Upper lobe of right lung (tissue), 1 donor: ENCODE measurements at places on chromosomes 2 and 18. TPM values are rescaled to one million over a fixed set of nuclear protein-coding genes. Genes with fewer than 3 reads are reported as not detected.

- H3K27ac ChIP-seq = no peak overlapping the region
- no peaks in the 10 kb centered on the region for H3K27me3 ChIP-seq
- DNase-seq = peak; percentile 46
- no peaks in the 10 kb centered on the region for H3K36me3 ChIP-seq
These were observed 1.7 kb upstream of the TMEM185B start for GRCh38 chr2:120224735-120225548.

- no peak overlapping the region for H3K4me3 ChIP-seq
- no peaks in the 10 kb centered on the region for H3K36me3 ChIP-seq
- no peaks in the 10 kb centered on the region for H3K4me1 ChIP-seq
- DNase-seq = no peak
- H3K27ac ChIP-seq = no peak overlapping the region
These were observed 97.9 kb downstream of the PIEZO2 start for GRCh38 chr18:11051462-11051861.

GRCh38 chr18:79915161-79916127 lies 36.0 kb downstream of the SLC66A2 start:
- H3K27me3 ChIP-seq = no peaks in the 10 kb centered on the region
- peak; percentile 55 for DNase-seq
- no peak overlapping the region for H3K4me3 ChIP-seq
- no peaks in the 10 kb centered on the region for H3K4me1 ChIP-seq

DNA sequence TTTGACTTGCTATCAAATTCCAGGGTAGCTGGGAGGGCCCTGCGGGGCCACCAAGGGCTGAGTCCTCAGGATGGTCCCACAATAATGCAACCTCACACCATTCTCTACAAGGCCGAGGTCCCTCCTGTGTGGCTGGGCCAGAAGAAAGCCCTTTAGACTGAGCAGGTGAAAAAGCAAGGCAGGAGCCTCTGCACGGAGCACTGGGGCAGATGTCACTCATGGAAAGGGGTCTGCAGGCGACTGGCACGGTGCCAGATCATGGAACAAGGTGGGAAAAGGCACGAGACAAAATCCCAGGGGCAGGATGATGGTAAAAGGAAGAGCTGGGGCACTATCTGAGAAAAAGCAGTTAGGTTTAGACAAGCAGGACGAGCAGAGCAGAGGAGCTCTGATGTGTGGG lies 16.1 kb downstream of the HJURP start:
- no peak overlapping the region for H3K4me3 ChIP-seq
- no peaks in the 10 kb centered on the region for H3K27me3 ChIP-seq
- H3K36me3 ChIP-seq = no peaks in the 10 kb centered on the region
- no peaks in the 10 kb centered on the region for H3K4me1 ChIP-seq
- no peak for DNase-seq

- no peaks in the 10 kb centered on the region for H3K27me3 ChIP-seq
- H3K27ac ChIP-seq = no peak overlapping the region
- H3K4me3 ChIP-seq = no peak overlapping the region
- no peaks in the 10 kb centered on the region for H3K4me1 ChIP-seq
- no peaks in the 10 kb centered on the region for H3K36me3 ChIP-seq
These were observed 199.4 kb downstream of the FSHR start for GRCh38 chr2:48954935-48955334.

GRCh38 chr2:178895872-178896271 lies 88.6 kb upstream of the TTN start:
- H3K27ac ChIP-seq = no peak overlapping the region
- no peaks in the 10 kb centered on the region for H3K4me1 ChIP-seq

DNA sequence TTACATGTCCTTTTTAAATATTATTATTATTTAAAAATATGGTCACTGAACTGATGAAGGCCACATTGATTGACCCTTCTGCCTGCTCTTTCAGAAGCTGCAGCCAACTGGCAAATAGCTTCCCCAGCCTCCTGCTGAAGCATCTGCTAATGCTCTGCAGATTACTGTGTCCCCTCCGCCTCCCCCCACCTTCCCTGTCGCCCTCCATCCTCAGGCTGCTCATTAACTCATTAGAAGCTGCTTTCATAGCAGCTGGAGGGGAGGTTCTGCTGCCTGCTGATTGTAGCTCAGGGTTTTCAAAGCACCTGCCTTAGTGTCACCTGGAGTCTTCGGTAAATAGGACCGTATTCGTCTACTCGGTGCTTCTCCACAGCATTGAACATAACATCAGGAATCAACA lies 24.8 kb upstream of the LMAN1 start:
- H3K27ac ChIP-seq = no peak overlapping the region
- H3K36me3 ChIP-seq = no peaks in the 10 kb centered on the region
- DNase-seq = no peak
- no peak overlapping the region for H3K4me3 ChIP-seq
- no peaks in the 10 kb centered on the region for H3K4me1 ChIP-seq

DNA sequence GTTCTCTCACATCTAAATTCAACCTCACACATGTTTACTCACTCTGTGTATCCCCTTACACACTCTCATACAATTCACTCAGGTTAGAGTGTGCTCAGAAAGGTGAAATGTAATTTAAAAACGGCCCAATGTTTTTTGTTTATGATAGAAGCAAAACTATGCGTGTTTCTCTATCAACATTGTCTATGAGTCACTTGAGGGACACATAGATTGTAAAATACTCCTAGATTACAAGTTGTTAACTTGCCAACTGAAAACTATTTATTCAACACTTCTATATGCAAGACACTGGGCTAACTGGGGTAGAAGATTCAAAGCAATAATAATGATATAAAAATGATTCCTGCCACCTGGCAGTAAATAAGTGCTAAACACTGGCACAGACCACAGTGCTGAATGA lies 24.6 kb downstream of the CCDC195 start:
- H3K36me3 ChIP-seq = no peaks in the 10 kb centered on the region
- H3K4me1 ChIP-seq = no peaks in the 10 kb centered on the region
- no peaks in the 10 kb centered on the region for H3K27me3 ChIP-seq
- no peak for DNase-seq
- no peak overlapping the region for H3K27ac ChIP-seq

GRCh38 chr2:228681426-228681825 lies 499.9 kb upstream of the SPHKAP start:
- no peak overlapping the region for H3K27ac ChIP-seq
- H3K36me3 ChIP-seq = no peaks in the 10 kb centered on the region
- H3K27me3 ChIP-seq = no peaks in the 10 kb centered on the region
- no peak for DNase-seq
- peak overlapping the region; percentile 11 for H3K4me3 ChIP-seq

GRCh38 chr18:79926306-79926705 lies 25.1 kb downstream of the SLC66A2 start:
- DNase-seq = no peak
- no peak overlapping the region for H3K4me3 ChIP-seq
- H3K36me3 ChIP-seq = peaks cover 20% of the 10 kb centered on the region
- H3K27ac ChIP-seq = no peak overlapping the region
- no peaks in the 10 kb centered on the region for H3K27me3 ChIP-seq

DNA sequence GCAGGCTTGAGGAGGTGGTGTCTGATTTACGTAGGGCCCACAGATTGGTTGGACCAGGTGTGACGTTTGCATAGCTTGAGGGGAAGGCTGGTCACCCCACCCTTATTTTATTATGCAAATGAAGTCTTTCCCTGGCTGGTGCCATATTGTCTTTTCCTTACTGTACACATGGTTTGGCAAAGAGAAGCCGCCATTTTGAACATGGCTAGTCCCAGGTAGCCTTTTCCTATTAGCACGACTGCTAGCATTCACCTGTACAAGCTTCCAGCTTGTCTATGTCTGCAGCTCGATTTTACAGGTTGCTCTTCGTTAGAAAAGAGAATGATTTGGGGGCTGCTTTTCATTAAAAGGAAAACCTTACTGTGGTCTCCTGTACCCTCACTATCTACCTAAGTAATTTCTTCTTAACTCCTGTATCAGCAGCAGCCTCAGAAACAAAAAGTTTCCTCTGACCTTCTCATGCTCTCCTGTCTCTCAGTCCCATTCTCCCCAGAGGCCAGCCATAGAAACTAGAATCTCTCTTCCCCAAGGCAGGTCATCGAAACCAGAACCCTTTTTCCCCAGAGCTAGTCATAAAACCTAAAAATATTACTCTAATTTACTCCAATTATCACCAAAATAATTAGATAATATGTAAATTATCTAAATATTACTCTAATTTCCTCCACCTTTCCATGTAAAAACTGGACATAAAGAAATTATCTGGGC lies 151.8 kb downstream of the B3GNT2 start:
- DNase-seq = no peak
- H3K4me3 ChIP-seq = no peak overlapping the region
- no peaks in the 10 kb centered on the region for H3K27me3 ChIP-seq
- H3K4me1 ChIP-seq = no peaks in the 10 kb centered on the region
- H3K36me3 ChIP-seq = no peaks in the 10 kb centered on the region

DNA sequence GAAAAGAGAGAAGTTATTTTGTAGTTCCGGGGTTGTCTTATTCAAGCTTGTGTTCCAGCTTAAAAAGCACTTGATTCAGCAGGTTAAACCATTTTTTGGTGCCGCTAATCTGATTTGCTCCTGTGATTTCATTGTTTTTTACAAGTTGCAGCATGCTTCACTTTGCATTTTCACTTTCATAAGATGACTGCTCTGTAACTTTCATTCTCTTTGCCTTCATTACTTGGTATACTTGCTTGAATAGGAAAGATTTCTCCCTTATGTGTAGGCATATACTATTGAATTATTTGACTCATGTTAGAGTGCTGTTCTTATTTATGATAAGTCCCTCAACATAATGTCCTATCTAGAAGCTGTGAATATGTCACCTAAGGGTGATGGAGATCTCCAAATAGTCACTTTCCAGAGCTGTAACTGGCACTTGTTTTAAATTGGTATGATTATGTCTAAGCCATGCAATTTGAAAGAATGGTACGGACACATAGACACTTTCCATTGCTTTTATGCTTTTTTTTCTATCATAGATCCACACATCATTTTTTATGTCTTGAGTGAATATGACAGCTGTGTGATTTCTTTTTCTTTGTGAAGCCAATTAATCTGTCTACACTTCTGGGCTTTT lies 254.5 kb downstream of the DSEL start:
- DNase-seq = no peak
- H3K27ac ChIP-seq = no peak overlapping the region
- H3K36me3 ChIP-seq = no peaks in the 10 kb centered on the region
- peaks cover 10% of the 10 kb centered on the region for H3K4me1 ChIP-seq
- no peaks in the 10 kb centered on the region for H3K27me3 ChIP-seq

- DNase-seq = no peak
- no peak overlapping the region for H3K4me3 ChIP-seq
- peaks cover 18% of the 10 kb centered on the region for H3K27me3 ChIP-seq
- no peak overlapping the region for H3K27ac ChIP-seq
- no peaks in the 10 kb centered on the region for H3K4me1 ChIP-seq
- H3K36me3 ChIP-seq = no peaks in the 10 kb centered on the region
These were observed 132.9 kb upstream of the SIX2 start for GRCh38 chr2:45141883-45142866.

- H3K4me3 ChIP-seq = peak overlapping the region; percentile 64
- peak overlapping the region; percentile 88 for H3K27ac ChIP-seq
- no peaks in the 10 kb centered on the region for H3K36me3 ChIP-seq
These were observed 101.6 kb downstream of the SPTBN1 start for GRCh38 chr2:54557601-54558187.

DNA sequence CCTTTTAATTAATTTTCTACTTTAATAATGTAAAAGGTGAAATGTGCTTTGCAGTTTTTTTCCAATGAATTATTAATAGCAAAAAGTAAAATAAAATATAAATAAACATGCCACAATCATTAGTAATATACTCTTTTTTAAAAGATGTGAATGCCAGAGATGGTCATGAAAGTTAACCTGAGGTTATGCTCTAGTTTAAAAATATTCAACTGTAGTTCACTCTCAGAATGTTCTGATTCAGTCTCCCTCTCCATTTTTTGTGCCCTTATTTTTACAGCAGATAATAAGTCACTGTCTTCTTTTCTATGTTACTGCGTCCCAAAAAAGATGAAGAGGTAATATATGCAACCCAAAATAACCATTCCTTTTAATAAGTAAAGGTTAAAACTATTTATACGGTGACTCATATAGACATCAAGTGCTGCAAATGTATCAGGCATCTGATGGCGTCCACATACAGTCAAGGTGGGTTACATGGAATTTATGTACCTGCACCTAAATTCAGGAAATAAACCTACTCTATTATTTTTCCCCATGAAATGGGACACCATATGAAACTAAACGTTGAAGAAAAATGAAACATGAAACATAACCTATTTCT lies 153.6 kb upstream of the ZNF804A start:
- H3K36me3 ChIP-seq = no peaks in the 10 kb centered on the region
- no peaks in the 10 kb centered on the region for H3K27me3 ChIP-seq
- H3K4me1 ChIP-seq = no peaks in the 10 kb centered on the region

DNA sequence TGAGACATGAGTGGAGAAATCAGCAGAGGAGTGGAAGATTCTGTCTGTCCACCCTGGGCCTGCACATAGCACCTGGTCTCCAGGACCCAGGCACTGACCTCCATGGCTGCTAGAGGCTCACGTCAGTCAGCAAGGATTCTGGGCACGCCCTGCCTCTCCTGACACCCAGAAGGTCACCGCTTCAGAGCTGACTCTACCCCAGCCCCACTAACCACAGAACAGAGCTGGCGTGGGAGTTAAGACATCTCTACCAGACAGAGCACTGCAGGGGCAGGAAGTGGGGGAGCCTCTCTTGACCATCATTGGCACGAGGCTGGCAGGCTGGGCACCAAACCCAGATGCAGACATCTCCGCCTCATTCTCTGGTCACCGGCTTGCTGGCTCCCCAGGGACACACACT lies 3.0 kb downstream of the ADCY3 start:
- DNase-seq = no peak
- peak overlapping the region; percentile 51 for H3K4me3 ChIP-seq
- no peaks in the 10 kb centered on the region for H3K27me3 ChIP-seq
- no peak overlapping the region for H3K27ac ChIP-seq
- H3K4me1 ChIP-seq = peaks cover 6% of the 10 kb centered on the region

DNA sequence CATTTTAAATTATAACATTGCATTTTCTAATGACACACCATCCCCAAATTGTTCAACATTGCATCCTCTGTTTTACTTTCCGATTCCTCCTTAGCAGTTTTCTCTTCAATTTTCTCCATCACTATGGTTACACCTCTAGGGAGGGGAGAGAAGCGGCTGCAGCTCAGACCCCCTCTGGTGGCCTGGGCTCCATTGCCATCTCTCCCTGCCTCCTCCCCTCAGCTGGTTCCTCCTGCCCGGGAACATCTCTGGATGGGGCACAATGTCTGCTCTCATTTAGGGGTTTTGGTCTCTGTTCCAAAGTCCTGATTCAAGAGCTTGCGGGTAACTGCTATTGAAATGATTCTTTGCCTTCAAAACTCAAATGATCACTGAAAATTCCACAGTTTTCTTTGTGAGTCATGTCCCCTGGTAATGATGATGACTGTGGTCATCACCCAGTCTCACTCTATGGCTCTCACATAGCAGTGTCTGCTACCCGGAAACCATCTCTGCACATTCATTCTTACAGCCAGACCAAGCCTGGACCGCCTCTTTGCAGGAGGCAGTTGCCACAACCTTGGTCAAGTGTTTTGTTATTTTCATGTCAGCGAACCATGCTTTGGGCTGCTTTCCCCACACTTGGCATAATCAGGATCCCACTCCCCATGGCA lies 263.9 kb downstream of the ALPK2 start:
- no peak overlapping the region for H3K27ac ChIP-seq
- no peak for DNase-seq

- H3K27ac ChIP-seq = no peak overlapping the region
- no peaks in the 10 kb centered on the region for H3K27me3 ChIP-seq
- H3K4me1 ChIP-seq = no peaks in the 10 kb centered on the region
- no peaks in the 10 kb centered on the region for H3K36me3 ChIP-seq
- no peak overlapping the region for H3K4me3 ChIP-seq
These were observed 638.2 kb upstream of the LRRTM1 start for GRCh38 chr2:80942766-80943165.

TRIM43 gene
- not detected for total RNA-seq

SLC11A1 gene
- 302 TPM for total RNA-seq

UGT1A5 gene
- not detected for total RNA-seq

POTEJ gene
- not detected for total RNA-seq

MAP2 gene
- total RNA-seq = 44.0 TPM

TNFAIP6 gene
- total RNA-seq = 3.0 TPM

RESP18 gene
- not detected for total RNA-seq

LIMS3 gene
- 3.1 TPM for total RNA-seq
